ENCODE measurements at places on chromosomes 16 and 17.

- no peak overlapping the region for H3K4me3 ChIP-seq
- H3K27ac ChIP-seq, result no peak overlapping the region
- H3K4me1 ChIP-seq, result no peaks in the 10 kb centered on the region
- no peaks in the 10 kb centered on the region for H3K36me3 ChIP-seq
These were observed 56.8 kb upstream of the SCNN1B start for GRCh38 chr16:23245268-23245667.

- DNase-seq, result peak; percentile 58
- no peak overlapping the region for H3K27ac ChIP-seq
- no peak overlapping the region for H3K4me3 ChIP-seq
- no peaks in the 10 kb centered on the region for H3K27me3 ChIP-seq
- no peaks in the 10 kb centered on the region for H3K36me3 ChIP-seq
These were observed 19.7 kb upstream of the SLC47A1 start for GRCh38 chr17:19513897-19514488.

- no peaks in the 10 kb centered on the region for H3K4me1 ChIP-seq
- no peaks in the 10 kb centered on the region for H3K36me3 ChIP-seq
- H3K27me3 ChIP-seq, result no peaks in the 10 kb centered on the region
- H3K27ac ChIP-seq, result no peak overlapping the region
- H3K4me3 ChIP-seq, result no peak overlapping the region
- DNase-seq, result no peak
These were observed 68.7 kb downstream of the WSCD1 start for GRCh38 chr17:6138761-6139446.

DNA sequence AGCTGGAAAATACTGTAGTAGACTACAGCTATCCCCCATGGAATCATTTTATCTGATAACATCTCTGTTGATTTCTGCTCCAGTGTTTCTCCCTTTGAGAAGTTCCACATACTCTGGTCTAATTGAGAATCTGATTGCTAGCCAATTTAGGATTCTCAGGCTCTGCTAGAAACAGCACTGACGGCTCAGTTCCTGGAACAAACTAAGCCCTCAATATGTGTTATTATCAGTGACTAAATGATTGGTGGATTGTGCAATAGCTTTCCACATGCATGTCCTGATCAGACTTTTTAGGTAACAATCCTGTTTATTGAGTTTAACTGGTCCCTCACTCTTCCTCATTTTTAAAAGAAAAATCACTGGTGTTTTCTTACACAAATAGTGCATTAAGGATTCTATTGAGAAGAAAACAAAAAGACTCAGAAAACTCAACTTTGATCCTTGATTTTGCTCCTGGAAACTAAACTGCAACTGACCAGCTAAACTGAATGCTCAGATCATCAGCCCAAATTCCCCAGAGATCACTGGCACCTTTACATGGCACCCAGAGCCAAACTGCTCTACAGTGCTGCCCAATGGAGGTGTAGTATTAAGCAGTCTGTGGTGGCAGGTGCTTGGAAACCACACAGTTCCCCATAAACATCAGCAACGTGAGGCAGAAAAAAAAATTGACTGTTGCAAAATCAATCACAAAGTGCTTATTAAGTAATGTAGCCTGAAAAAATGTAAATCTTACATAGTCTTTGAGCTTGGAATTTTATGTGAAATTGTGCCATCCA is 423.7 kb downstream of the TOX3 start:
- H3K27ac ChIP-seq, result no peak overlapping the region
- H3K4me1 ChIP-seq, result no peaks in the 10 kb centered on the region
- no peak for DNase-seq
- no peaks in the 10 kb centered on the region for H3K36me3 ChIP-seq
- H3K4me3 ChIP-seq, result no peak overlapping the region

GRCh38 chr16:57826052-57826451 is 23.8 kb upstream of the KIFC3 start:
- DNase-seq, result no peak
- no peaks in the 10 kb centered on the region for H3K4me1 ChIP-seq
- no peaks in the 10 kb centered on the region for H3K36me3 ChIP-seq
- no peaks in the 10 kb centered on the region for H3K27me3 ChIP-seq
- H3K4me3 ChIP-seq, result no peak overlapping the region

DNA sequence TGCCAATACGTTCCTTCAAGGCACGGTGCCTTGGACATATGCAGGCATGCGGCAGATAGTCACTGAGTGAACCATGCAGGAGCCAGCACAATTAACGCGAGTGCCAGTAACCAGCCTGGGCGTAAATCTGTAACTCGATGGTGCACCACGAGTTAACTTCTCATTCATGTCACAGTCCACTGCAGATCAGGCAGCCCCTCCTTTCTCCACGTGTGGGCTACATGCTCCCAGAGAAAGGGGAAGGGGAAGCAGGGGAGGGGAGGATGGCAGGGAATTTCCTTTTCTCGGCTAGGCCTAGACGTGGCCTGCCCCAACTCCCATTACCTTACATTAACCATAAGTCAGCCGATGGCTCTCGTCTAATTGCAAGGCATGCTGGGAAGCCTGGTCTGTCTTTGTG is 287.9 kb downstream of the CPPED1 start:
- H3K4me1 ChIP-seq, result peaks cover 22% of the 10 kb centered on the region
- no peaks in the 10 kb centered on the region for H3K36me3 ChIP-seq
- no peaks in the 10 kb centered on the region for H3K27me3 ChIP-seq
- no peak overlapping the region for H3K4me3 ChIP-seq
- no peak for DNase-seq
- H3K27ac ChIP-seq, result no peak overlapping the region
